ENCODE measurements at places on chromosomes 1 and 21.

GRCh38 chr1:114232691-114233090 is 79.0 kb upstream of the SYT6 start:
- no peak for DNase-seq

DNA sequence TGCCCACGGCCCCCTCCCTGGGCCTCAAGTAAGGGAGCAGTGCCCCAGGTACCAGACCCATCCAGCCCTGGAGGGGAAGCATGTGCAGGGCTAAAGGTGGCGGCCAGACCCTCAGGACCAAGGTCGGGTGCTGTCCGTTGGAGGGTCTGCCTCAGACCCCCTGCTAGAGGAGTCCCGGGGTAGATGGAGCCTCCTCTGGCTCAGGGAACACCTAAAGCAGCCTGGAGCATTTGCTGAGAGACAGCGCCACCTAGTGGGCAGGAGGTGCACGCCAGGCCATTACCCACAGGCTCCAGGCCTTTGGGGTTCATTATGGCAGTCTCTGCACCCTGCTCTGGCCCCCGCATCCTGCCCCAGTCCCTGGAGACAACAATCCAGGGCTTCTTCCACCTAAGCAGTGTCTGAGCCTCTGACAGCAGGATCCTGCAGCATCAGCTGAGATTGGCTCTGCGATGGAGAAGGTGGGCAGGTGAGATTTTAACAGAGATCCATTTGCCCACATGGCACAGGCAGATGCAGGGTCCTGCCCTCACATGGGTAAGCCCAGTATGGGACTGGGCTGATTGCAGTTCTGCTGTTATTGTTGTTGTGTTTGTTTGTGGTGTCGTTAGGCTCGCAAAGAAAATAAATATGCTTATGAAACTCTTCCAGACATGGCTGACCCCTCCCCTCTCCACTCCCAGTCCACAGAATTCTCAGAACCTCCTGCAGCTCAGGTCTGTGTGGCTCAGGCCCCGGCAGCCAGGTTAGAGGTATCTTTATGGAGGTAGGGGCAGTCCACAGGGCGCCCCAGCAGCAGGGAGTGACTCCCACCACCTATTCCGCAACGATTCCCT is 42.4 kb downstream of the CTNNBIP1 start:
- no peak for DNase-seq

DNA sequence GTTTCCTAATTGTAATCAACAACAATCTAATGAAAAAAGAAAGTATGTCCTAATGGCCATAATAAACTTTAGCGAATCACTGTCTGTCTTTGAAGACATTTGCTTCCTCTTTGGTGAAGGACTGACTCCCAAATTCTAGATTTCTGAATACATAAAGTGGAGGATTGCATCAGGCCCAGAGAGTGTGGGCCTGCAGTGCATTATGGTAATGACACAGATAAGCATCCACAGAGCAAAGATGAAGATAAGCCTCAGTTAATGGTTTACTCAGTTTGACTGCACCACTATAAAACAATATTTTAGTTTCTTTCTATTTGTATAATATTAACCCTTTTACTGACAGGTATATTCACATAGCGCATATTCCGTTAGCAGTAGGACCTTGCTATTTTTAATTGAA is 365.5 kb downstream of the KCTD3 start:
- DNase-seq, result no peak

DNA sequence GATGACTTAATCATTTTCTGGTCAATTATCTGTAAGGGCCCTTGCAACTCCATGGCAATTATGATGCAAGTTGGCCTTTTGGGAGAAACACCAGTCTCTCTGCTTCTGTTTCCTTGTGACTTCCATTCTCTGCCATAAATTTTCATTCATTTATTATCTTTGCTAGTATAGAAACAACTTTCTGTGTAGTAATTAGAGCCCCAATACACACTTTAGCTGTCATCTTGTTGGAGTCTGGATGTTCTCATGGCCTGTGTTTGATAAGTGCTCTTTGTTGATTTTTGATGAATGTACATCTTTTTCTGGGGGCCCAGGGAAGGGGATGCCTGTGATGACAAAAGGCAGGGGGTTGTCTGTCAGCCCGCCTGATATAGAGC is 22.4 kb downstream of the PROX1 start:
- no peak for DNase-seq

DNA sequence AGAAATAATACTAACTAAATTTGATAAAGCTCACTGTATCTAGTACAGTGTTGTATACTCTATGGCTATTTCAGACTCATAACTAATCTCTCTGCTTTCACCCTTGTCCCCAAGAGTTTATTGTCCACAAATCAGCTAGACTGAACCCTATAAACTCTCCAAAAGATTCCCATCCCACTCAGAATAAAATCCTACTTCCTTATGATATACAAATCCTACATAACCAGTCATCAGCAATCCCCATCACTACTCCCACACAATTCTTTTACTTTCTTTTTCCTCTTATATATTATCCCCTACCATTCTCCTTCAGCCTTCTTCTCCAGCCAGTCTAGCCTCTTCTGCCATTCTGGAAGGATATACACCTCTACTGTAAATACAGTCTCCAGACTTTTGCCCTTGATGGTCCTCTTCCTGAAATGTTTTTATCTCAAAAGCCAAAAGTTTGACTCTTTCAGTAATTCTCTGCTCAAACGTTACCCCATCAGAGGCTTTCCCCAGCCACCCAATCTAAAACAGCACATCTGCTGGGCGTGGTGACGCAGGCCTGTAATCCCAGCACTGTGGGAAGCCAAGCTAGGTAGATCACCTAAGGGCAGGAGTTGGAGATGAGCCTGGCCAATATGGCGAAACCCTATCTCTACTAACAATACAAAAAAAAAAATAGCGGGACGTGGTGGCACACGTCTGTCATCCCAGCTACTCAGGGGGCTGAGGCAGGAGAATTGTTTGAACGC is 41.6 kb downstream of the ABL2 start:
- no peak for DNase-seq

GRCh38 chr21:42797522-42797921 is 81.8 kb downstream of the WDR4 start:
- DNase-seq, result no peak

GRCh38 chr1:8567146-8567545 is 249.2 kb downstream of the SLC45A1 start:
- no peak for DNase-seq

DNA sequence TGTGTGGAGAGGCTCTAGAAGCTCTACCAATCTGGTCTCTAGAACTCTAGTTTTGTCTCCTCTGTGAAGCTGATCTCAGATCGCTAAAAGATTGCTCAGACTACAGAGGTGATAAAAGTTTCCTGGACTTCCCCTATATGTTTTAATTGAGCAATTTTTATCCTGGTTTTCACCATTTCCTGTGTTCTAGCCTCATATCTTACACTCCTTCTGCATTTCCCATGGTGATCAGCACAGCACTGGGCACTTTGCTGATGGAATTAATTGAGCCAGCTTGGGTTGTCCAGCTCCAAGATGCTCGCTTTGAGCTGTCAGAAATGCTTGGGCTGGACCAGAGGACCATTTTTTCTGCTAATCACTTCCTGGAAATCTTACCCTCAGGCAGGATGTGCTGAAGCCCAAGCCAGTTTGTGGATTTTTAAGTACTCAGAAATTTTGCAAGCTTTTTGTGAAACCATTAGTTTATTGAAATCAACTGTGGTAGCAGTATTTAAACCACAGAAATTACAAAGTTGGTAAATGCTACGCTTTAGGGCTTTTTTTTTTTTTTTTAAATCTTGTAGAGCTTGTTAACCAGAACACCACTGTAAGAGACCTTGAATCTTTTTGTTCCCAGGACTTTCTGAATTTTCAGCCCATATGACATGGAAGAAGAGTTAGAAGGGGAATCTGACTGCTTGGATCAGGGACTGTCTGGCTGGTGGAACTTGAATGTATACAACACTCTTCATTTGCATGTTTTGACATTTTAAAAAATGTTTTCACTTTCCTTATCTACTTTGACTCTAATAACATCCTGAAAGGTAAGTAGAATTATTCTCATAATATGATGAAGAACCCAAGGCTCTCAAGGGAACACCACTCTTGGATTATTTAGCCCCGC is 28.4 kb downstream of the CD48 start:
- DNase-seq, result no peak

DNA sequence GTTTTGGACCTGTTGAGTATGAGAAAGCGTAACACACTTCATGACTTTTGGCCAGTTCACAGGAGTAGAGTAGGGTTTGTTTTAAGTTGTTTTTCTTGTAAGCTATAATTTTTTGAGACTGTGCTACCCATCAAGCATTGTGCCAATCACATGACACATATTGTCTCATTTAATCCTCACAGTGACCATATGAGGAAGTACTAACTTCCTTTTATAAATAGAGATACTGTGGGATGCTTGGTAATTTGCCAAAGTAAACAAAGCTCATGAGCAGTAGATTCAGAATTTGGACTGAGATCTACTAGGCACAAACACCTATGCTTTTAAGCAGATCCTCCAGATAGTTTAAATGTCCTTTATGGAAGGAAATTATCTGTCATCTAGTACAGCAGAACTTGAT is 178.3 kb downstream of the CACNA1E start:
- no peak for DNase-seq

DNA sequence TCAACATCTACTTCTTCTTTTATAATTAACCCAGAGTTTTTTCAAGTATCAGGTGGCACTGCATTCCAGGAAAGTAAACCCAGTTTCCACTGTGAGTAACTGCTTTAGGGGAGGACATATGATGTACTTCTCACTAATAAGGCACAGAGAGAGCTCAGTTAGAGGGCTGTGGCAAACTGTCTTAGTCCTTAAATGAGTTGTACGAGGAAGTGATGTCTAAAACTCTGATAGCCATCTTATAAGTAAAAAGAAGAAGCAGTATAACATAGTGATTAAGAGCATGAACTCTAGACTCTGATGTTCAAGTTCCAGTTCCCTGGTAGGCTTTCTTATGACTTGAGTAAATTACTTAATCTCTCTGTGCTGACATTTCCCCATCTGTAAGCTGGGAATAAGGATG is 58.7 kb upstream of the PTGS2 start:
- DNase-seq, result no peak

DNA sequence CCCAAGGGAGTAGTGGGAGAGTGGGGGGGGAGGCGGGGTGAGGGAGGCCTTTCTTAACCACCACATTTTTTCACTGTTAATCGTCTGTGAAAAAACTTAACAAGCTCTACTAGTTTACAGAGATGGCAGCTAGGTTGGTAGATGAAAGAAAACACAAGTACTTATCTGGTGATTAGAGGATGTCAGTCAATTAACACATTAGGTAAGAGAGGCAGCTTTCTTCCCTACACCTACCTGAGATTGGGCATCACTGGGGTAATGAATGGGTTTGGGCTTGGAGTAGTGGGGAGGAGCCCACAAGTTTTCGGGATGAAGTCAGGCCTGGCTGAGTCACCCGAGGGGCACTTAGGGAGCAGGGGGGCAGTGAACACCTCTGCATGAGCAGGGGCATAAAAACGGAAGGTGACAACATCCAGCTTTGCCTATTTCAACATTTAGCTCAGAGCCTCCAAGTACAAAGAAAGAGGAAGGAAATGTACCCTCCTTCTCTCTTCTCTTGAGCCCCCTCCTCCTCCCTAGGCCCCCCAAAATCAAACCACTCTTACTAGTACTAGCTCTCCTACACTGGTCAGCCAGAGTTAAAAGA is 2.5 kb downstream of the LBR start:
- DNase-seq, result no peak

DNA sequence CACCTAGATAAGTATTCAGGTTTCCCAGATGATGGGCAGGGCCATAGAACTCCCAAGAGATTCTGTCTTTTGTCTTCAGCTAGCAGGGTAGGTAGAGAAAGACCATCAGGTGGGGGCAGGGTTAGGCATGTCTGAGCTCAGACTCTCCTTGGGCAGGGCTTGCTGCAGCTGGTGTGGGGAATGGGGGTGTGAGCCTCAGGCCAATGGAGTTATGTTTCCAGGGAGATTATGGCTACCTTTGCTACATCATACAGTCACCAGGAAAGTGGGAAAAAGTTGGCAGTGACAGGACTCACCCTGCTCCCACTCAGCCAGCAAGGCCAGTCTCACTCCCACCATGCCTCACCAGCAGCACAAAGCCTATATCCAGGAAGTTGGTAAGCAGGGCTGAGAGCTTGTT is 77.8 kb downstream of the DRAM2 start:
- peak; percentile 3 for DNase-seq

DNA sequence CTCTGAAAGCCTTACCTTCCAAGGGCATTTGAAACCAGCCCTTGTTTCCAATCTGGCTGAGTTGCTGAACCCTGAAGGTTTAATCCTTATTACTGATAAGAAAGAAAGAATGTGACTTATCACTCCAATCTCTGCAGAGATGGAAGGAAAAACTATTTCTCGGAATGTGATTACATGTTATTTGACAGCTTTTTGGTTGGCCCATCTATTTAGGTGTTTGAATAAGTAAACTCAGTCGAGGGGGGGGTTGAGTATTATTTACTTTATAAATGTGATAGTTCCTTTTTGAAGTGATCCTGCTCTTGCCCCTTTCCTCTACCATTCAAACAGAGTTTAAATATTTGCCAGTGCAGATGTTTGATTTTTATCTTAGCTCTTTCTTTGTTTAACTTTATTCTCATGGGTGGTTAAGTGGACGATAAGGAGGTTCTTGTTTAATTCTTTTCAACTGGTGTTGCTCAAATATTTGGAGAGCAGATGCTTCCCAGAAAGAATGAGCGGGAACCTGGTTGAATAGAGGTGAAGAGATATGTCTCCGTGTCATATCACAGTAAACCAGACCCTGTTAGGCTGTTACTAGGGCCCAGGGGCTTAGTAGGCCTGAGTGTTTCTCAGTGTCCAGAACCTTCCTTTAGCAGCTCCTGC is 126.1 kb downstream of the CACHD1 start:
- no peak for DNase-seq

DNA sequence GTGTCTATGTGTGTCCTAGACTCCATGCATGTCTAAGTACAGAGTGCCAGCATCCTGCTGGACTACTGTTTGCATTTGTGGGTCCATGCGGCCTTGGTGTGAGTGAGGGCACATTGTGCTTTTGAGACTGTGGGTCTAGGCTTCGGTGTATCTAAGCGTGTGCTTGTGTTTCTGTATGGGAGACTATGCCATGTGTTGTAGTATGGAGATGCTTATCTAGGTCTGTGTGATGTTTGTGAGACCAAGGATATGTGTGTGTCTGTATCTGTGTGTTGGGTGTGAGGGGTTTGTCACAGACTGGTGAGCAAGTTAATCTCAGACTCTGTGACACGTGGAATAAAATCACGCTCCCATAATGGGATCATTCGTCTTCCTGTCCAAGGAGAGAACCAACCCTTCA is 14.5 kb downstream of the AHDC1 start:
- no peak for DNase-seq

- DNase-seq, result no peak
These were observed 69.9 kb upstream of the COG2 start for GRCh38 chr1:230572121-230573105.

- peak; percentile 24 for DNase-seq
These were observed 34.3 kb upstream of the PPP1R15B start for GRCh38 chr1:204445860-204446412.

- no peak for DNase-seq
These were observed 67.5 kb upstream of the CD1D start for GRCh38 chr1:158112994-158113758.
